ENCODE measurements at places on chromosomes 7 and 10.
A peak's percentile ranks its signal among the peaks of the same experiment; 100 is the strongest.

GRCh38 chr7:94223375-94224084, 171.2 kb upstream of the COL1A2 start:
- peak; percentile 19 for DNase-seq

DNA sequence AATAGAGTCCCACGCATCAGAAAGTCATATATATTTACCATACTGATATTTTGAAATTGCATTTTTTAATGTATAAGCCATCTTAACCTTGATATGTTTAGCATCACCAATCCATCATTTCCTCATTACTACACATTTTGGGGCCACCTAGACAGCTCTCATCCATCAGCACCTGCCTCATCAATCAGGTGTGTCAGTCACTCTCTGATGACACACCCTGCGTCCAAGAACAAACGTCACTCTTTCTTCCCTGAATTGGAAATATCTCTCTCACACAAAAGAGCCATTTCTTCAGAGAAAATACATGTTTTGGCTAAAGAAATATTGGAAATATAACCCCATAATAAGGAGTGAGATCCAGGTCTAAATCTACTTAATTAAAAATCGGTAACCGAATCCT, 38.9 kb upstream of the RSU1 start:
- DNase-seq = no peak

GRCh38 chr10:4519658-4520402, 306.2 kb upstream of the AKR1E2 start:
- no peak for DNase-seq

DNA sequence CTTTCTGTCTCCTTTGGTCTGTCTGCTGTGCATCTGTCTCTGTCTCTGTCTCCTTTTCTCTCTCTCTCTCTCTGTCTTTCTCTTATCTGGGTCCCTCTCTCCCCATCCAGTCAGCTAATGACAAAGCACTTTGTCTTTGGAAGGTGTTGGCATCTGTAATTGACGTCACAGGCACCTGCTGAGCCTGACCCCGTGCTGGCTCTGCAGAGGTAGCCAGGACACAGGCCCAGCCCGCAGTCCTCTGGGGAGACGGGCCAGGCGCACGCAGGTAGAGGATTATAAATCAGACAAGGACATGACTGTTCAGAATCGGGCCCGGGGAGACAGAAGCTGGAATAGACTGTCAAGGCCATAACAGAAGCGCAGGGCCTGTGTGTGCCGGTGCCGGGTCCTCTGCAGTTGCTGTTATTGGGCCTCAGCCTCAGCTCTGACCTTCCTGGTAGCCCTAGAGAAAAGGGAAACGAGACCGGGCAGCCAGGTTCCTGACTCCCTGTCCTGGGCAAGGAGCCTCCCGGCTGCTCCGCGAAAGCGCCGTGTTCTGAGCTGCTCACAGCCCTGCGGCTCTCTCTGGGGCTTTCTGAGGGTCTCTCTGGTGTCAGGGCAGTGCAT, 10.7 kb upstream of the PSMG3 start:
- DNase-seq = no peak

- DNase-seq = no peak
Measured at GRCh38 chr10:89303161-89303560, 1.3 kb downstream of the IFIT2 start.
